ENCODE measurements at places on chromosomes 3 and 15. TPM values are rescaled to one million over a fixed set of nuclear protein-coding genes. Genes with fewer than 3 reads are reported as not detected.

Gene RASL12
- total RNA-seq: not detected

Gene ZNF385D
- total RNA-seq: 0.13 TPM

Gene TERC
- total RNA-seq: 52.4 TPM

Gene PPP1R14D
- total RNA-seq: not detected

Gene ZNF662
- total RNA-seq: 0.40 TPM

Gene CELF6
- total RNA-seq: not detected

Gene BDH1
- total RNA-seq: 29.6 TPM

Gene GAP43
- 1.00 TPM for total RNA-seq

Gene TRPM1
- 0.03 TPM for total RNA-seq

Gene SCN11A
- not detected for total RNA-seq

Gene SEMA6D
- total RNA-seq: 0.35 TPM

Gene FSD2
- total RNA-seq: not detected

Gene DUOX1
- not detected for total RNA-seq

Gene NAA80
- 23.5 TPM for total RNA-seq

Gene COL6A5
- total RNA-seq: 0.17 TPM

Gene GRK7
- total RNA-seq: not detected

Gene GPR156
- total RNA-seq: 0.11 TPM

Gene CFAP161
- total RNA-seq: 0.39 TPM

Gene EPHA6
- total RNA-seq: 0.10 TPM

Gene GATA2
- 1.6 TPM for total RNA-seq

Gene NR1I2
- 0.03 TPM for total RNA-seq

Gene ALDH1A3
- 0.39 TPM for total RNA-seq

Gene STAC
- 28.3 TPM for total RNA-seq

Gene IL17RD
- total RNA-seq: 5.7 TPM

Gene GXYLT2
- total RNA-seq: 8.0 TPM

Gene DLEC1
- not detected for total RNA-seq

Gene GTPBP8
- 59.5 TPM for total RNA-seq

Gene TRPC1
- 12.4 TPM for total RNA-seq

Gene CKMT1A
- total RNA-seq: not detected

Gene C3orf22
- not detected for total RNA-seq

Gene SAMMSON
- total RNA-seq: 0.43 TPM

Gene CLRN1
- total RNA-seq: not detected

Gene ZNF660
- 0.60 TPM for total RNA-seq

Gene PRKAR2A
- 42.6 TPM for total RNA-seq

Gene MEX3B
- total RNA-seq: 1.9 TPM

Gene SNX22
- 2.3 TPM for total RNA-seq

Gene ATP13A3
- 153 TPM for total RNA-seq

Gene ILDR1
- total RNA-seq: not detected

Gene POLR2M
- 117 TPM for total RNA-seq

Gene UROC1
- total RNA-seq: 0.03 TPM

Gene RETNLB
- total RNA-seq: not detected

Gene VEPH1
- 91.1 TPM for total RNA-seq

Gene RBP2
- total RNA-seq: not detected

Gene LRRC31
- total RNA-seq: not detected

Gene TICRR
- 10.1 TPM for total RNA-seq

Gene VWA5B2
- not detected for total RNA-seq

Gene FAM43A
- 6.1 TPM for total RNA-seq

Gene XYLB
- 11.0 TPM for total RNA-seq

Gene CYP1A2
- not detected for total RNA-seq

Gene ROBO2
- total RNA-seq: under 0.01 TPM

Gene SCN5A
- 5.9 TPM for total RNA-seq

Gene POPDC2
- total RNA-seq: 0.39 TPM
